Ascending aorta (tissue), 2 donors: ENCODE measurements at places on chromosomes 5 and 9. TPM values are rescaled to one million over a fixed set of nuclear protein-coding genes. Genes with fewer than 3 reads are reported as not detected.

Gene MLANA
- not detected for total RNA-seq

Gene PAEP
- not detected for total RNA-seq

Gene IFNA2
- total RNA-seq: not detected

Gene INSL6
- total RNA-seq: not detected

Gene CD274
- 23.8 TPM for total RNA-seq

Gene NUDCD2
- total RNA-seq: 4.6 TPM

Gene CER1
- not detected for total RNA-seq
